ENCODE measurements at places on chromosomes 11 and 22.

DNA sequence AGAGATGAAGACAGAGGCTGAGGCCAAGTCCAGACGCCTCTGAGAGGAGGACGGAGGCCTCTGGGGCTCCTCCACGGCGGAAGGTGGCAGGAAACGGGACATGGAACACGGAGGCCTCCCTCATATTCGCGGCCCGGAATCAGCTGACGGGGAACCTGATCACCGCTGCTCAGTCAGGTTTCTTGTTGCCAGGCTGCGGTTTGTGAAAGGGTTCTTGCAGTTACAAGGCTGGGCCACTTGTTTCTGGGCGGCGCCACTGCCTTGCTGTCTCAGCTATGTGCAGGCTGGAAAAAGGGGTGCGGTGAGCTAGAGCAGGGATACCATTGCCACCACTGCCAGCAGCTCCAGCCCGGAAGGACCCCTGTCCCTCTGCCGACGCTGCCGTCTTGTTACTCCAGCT lies 10.0 kb upstream of the MMP1 start:
- no peak for DNase-seq

- no peak for DNase-seq
Observed at GRCh38 chr11:87260811-87261210, 223.1 kb downstream of the TMEM135 start.

DNA sequence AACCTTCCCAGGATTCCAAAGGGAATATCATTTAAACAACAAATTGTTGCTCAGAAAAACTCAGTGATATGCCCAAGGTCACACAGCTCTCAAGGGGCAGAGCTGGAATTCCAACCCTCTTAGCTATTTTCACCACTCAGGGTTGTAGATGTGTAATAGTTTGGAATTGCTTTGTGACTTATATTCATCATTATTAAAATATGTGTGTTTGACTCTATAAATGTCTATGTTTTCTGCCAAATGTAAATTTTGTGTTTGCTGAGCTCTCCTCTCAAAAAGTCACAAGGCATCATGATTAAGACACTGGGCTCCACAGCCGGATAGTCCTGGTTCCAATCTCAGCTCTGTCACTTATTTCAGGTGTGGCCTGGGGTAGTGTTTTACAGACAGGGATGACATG lies 407.3 kb downstream of the TMEM135 start:
- no peak for DNase-seq

- DNase-seq = no peak
Observed at GRCh38 chr11:60988658-60989057, 17.2 kb downstream of the CD6 start.

DNA sequence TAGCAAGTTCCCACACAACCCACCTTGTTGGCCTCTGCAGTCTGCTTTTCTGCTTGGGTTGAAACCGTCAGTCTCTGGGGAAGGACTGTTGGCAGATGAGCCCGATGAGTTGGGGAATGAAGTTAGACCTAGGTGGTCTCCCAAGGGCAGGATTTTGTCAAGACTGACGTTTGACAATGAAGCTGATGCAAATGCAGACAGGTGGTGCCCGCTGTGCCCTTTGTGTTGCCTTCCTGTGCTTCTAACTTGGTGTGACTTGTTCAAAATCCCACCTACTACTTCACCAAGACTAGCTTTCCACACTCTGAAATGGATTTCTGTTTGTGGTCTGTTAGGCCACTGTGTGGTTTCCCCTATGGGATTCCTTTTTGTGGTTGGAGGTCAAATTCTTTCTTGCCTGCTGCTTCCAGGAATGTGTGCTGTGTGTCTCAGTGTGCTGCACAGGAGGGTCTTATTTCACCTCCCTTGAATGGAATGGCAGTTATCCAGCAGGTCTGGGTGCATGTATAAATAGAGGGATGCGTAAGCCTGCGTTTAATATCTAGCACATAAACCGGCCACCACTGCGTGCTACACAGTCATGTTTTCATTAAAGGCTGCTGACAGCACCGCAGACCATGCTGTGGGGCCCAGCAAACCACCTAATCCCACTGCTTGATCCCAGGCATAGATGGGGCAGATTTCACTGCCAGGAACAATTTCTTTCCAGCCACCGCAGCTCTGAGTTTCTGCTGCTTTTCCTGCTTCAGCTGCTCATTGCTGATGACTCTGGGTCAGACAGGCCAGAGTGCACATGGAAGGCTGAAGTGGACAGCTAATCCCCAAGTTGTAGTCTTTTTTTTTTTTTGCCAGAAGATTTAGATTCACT lies 44.8 kb downstream of the ADAMTS8 start:
- DNase-seq = no peak

DNA sequence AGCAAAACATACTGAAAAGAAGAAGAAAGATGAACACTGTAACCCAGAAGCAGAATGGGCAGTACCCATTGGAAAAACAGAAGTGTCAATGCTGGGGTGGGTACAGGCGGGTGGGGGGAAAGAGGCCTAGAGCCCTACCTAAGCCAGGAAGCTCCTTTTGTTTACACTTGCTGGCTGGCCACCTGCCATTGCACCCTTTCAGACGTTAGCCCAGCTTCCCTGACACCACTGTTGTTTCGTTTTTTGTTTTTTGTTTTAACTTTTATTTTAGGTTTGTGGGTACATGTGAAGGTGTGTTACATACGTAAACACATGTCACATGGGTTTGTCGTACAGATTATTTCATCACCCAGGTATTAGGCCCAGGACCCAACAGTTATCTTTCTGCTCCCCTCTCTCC lies 55.4 kb downstream of the PLEKHA7 start:
- no peak for DNase-seq

DNA sequence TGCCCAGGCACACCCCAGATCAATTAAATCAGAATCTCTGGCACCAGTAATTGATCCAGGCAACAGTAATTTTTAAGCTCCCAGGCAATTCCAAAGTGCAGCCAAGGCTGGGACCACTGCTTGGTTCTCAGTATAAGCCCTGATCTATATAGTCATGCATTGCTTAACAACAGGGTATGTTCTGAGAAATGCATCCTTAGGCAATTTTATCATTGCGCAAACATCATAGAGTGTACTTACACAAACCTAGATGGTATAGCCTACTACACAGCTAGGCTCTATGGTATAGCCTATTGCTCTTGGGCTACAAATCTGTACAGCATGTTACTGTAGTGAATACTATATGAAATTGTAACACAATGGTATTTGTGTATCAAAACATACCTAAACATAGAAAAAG lies 651 bp upstream of the C11orf42 start:
- no peak for DNase-seq

- DNase-seq = no peak
Observed at GRCh38 chr11:88308576-88308975, 29.0 kb downstream of the CTSC start.

- no peak for DNase-seq
Observed at GRCh38 chr22:50535113-50535512, 5.3 kb upstream of the TYMP start.

DNA sequence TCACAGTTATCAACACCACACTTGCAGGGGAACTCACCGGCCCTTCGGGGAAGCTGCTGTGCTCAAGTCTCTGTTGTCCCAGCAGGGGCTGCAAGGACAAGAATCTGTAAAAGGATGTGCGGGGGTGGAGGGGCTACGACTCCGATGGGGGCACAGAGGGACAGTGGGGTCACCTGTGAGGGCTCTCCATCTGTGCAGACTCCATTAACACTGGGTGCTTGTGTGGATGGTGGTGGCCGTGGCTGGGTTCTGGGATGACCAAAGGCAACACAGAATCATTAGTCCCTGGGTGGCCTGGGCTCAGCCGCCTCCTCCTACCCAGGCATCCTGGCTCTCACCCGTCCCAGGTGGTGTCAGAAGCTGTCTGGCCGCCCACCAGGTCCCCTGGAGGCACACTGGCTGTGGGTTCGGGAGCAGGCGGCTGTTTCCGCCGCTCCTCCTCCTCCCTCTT lies 10.2 kb upstream of the RBM4B start:
- DNase-seq = no peak

DNA sequence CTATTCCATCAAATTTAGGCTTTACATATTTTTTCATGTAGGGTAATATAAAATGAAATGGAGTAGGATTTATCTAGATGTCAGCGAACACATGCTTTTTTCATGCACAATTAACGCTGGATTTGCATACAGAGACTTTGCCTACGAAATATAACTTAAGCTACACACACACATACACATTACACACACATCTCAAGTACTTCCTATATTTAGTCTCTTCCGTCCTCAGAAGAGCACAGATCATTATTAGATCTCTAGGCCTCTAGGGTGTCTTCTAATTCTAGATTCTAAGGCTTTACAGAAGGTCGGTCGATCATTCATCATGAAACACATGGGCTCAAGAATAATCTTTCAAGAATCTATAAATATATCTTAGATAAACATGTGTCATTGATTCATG lies 3.8 kb upstream of the MS4A13 start:
- DNase-seq = no peak

GRCh38 chr11:70405679-70406395 lies 7.5 kb downstream of the CTTN start:
- DNase-seq = no peak

GRCh38 chr11:27497911-27498310 lies 8.7 kb downstream of the LIN7C start:
- DNase-seq = no peak

- no peak for DNase-seq
Observed at GRCh38 chr22:42257386-42257785, 13.1 kb downstream of the TCF20 start.

DNA sequence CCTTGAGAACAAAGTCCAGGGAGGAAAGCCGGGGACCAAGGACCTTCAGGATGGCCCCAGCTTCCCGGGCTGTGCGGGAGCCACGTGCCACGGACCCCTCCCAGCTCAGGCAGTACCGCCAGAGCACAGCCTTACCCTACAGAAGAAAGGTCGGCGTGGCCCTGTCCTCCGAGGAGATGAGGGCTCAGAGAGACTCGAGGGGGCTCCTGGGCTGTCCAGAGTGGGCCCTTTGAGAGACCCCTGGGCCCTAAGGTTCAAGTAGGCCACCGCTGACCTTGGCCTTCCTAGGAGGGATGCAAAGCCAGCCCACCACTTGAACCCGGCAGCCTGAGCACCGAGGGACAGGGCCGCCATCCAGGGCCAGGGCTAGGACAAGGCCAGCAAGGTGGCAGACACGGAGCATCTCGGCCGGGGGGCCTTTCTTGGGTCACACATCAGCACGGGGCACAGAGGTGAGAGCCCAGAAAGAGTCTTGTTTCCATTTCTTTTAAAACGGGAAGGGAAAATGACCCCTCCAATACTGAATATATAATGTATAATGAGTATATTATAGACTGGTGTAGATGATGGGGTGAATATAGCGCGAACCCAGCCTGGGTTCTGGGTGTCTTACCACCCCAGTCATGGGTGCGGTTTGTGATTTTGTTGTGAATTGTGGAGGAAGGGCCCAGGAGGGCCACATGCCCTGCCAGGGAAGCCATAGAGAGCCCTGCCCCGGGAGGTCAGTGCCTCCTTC lies 34.4 kb upstream of the PPARA start:
- no peak for DNase-seq

- DNase-seq = no peak
Observed at GRCh38 chr11:35944503-35945136, 758 bp downstream of the LDLRAD3 start.

GRCh38 chr22:39478441-39478850 lies 21.6 kb downstream of the MGAT3 start:
- no peak for DNase-seq

- DNase-seq = no peak
Observed at GRCh38 chr11:113928311-113928710, 23.7 kb downstream of the HTR3B start.

- DNase-seq = no peak
Observed at GRCh38 chr11:32088117-32088941, 2.5 kb upstream of the RCN1 start.

DNA sequence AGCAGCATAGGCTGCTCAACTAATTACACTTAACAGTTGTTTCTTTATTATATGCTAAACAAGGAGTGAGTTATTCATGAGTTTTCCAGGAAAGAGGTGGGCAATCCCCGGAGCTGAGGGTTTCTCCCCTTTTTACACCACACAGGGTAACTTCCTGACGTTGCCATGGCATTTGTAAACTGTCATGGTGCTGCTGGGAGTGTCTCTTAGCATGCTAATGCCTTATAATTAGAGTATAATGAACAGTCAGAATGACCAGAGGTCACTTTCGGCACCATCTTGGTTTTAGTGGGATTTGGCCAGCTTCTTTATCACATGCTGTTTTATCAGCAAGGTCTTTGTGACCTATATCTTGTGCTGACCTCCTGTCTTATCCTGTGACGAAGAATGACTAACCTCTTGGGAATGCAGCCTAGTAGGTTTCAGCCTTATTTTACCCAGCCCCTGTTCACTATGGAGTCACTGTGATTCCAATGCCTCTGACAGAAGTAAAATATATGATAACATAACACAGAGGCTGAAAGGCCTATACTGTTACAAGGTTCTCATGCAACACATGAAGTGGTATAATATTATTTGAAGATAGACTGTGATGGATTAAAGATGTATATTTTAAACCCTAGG lies 41.3 kb upstream of the RDX start:
- no peak for DNase-seq

DNA sequence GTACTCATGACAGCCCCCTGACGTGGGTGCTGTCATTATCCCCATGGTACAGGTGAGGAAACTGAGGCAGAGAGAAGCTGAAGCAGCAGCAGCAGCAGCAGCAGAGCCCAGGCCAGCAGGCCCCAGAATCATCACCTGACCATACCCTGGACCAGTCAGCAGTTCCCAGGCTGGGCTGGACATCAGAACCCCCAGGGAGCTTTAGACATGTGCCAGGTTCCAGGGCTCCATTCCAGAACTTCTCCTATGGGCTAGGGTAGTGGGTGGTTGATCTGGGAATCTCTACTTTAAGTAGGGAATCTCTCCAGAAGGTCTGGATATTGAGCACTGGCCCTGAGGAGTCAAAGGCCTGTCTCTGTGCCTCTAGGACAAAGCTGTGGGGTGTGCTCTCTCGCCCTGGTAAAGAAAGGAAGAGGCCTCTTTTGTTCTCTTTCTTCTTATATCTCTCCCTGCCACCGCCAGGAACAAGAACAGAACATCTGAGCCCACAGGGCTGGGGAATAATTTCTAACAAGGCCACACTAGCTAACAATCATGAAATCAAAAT lies 26.6 kb downstream of the MAFF start:
- DNase-seq = no peak

- DNase-seq = no peak
Observed at GRCh38 chr22:25404556-25404927, 159.9 kb upstream of the GRK3 start.

GRCh38 chr11:46345131-46345597 lies 2.1 kb upstream of the DGKZ start:
- no peak for DNase-seq

DNA sequence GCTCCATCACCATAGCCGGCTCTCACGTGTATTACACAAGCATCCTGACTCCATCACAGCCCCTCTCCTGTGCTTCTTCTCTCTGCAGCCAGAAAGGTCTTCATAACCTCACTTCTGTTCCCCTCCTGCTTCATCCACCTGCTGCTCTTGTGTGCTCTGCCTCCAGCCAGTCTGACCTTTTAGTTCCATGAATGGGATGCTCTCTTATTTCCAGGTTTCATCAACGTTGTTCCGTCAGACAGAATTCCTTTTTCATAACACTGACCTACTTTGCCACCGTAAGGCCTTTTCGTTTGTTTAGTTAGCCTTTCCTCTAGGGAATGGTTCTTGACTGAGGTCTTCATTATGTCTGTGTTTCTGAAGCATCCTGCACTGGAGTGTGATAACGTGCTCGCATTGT lies 18.8 kb downstream of the GRAMD1B start:
- DNase-seq = no peak

GRCh38 chr11:115391160-115391559 lies 113.1 kb downstream of the CADM1 start:
- no peak for DNase-seq

- no peak for DNase-seq
Observed at GRCh38 chr11:134691295-134691873, 279.3 kb upstream of the B3GAT1 start.

Data from effector memory CD4-positive, alpha-beta T cell (primary cell).